T-helper 2 cell treated with Interferon-gamma antibody and Interleukin-4, amounts not matched to agents 5 μg/mL and 100 μg/mL, for 36 hours (primary cell): ENCODE measurements at places on chromosomes 6 and 20.

DNA sequence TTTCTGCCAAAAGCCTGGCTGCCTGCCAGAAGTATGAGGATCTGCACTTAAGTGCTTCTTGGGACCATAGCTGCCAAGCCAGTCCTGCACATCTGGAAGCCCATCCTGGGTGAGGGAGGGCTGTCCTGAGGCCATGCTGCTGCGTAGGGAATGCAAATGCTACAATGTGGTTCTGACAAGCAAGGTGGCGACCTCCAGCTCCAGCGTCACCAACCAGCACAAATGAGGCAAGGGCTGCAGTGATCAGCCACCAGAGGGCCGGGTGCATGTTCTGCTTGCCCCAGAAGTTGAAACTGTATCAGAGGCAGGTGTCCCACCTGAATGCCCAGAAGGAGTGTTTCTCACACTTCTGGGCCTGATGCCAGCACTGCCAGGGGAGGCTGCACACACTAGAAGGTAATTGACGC lies 99.1 kb upstream of the KCNQ5 start:
- peaks cover 2% of the 10 kb centered on the region for H3K27me3 ChIP-seq
- no peaks in the 10 kb centered on the region for H3K36me3 ChIP-seq
- no peaks in the 10 kb centered on the region for H3K4me1 ChIP-seq
- DNase-seq, result no peak
- H3K27ac ChIP-seq, result no peak overlapping the region

GRCh38 chr6:151709329-151709728 lies 98.2 kb upstream of the ESR1 start:
- H3K27me3 ChIP-seq, result peaks cover 7% of the 10 kb centered on the region
- peaks cover 2% of the 10 kb centered on the region for H3K4me1 ChIP-seq

DNA sequence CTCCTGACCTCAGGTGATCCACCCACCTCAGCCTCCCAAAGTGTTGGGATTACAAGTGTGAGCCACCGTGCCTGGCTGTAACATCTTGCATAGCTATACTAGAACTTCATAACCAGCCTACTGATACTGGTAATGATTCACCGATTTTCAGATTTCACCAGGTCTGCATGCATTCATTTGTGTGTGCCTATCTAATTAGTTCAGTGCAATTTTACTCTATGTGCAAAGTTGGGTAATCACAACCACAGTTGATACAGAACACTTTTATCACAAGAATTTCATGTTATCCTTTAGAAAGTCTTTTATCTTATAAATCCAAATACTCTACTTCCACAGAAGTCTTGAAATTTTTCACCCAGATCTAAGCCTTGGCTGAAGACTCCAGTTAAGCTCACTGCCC lies 22.2 kb downstream of the FASTKD5 start:
- H3K27ac ChIP-seq, result no peak overlapping the region
- no peak for DNase-seq
- H3K36me3 ChIP-seq, result peaks cover 3% of the 10 kb centered on the region
- H3K4me1 ChIP-seq, result peaks cover 11% of the 10 kb centered on the region

DNA sequence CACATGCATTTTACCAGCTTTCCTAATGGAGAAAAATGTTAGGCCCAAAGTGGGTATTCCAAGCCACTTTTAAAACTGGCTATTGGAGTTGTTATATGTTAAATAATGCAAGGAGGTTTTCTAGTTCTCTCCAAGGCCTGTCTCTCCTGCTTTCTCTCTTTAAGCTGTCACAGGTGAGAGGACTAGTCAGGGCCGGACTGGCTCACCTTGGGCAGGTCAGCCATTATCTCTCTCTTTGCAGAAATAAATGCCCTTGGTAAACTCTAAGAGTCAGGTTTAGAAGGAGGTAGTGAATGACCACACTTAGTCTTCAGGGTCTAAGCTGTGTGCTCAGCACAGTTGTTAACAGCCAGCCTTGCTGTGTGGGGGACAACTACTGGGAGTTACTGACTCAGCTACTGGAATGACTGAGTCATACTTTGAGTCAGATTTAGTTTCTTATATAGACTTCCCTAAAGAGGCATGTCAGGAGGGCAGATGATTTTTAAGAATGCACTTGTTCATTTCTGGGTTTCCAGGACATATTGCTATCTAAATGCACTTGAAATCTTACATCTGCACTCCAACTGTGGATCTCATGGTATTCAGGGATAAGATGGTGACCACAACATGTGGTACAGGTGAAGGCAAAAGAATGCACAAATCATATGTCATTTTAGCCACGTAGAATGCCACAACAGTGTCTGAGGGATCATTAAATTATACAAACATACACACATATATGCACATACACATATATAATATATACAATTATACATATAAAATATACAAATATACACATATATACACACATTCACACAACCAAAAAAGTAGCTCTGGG lies 719.4 kb downstream of the EPM2A start:
- H3K36me3 ChIP-seq, result no peaks in the 10 kb centered on the region
- no peak overlapping the region for H3K4me3 ChIP-seq
- peaks cover 29% of the 10 kb centered on the region for H3K4me1 ChIP-seq
- no peak overlapping the region for H3K27ac ChIP-seq
- peak; percentile 57 for DNase-seq

DNA sequence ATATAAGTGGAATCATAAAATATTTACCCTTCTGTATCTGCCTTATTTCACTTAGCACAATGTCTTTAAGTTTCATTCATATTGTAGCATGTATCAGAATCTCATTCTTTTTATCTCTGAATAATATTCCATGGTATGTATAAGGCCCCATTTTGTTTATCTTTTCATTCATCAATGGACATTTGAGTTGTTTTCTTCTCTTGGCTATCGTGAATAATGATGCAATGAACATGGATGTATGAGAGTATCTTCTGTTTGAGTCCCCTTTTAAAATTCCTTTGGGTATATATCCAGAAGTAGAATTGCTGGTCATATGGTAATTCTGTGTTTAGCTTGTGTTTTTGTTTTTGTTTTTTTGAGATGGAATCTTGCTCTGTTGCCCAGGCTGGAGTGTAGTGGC lies 39.6 kb downstream of the E2F3 start:
- H3K4me3 ChIP-seq, result no peak overlapping the region
- H3K27ac ChIP-seq, result no peak overlapping the region
- H3K27me3 ChIP-seq, result no peaks in the 10 kb centered on the region
- DNase-seq, result no peak
- H3K4me1 ChIP-seq, result peaks cover 11% of the 10 kb centered on the region

DNA sequence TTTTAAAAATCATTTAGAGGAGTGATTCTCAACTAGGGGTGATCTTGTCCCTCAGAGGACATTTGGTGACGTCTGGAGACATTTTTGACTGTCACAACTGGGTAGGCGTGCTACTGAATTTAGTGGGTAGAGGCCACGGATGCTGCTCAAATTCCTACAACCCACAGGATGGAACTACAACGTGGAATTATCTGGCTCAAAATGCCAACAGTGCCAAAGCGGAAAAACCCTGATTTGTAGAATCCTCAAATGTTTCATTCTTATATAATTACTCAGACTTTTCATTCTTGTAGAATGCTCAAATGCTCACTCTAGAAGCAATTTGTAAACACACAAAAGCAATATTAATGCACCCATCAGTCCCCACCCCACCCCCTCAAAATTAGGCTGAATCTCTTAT lies 229.8 kb downstream of the ZMYND8 start:
- no peak for DNase-seq
- H3K36me3 ChIP-seq, result no peaks in the 10 kb centered on the region
- H3K4me1 ChIP-seq, result no peaks in the 10 kb centered on the region
- H3K27ac ChIP-seq, result no peak overlapping the region
- H3K4me3 ChIP-seq, result no peak overlapping the region

GRCh38 chr6:9484091-9484490 lies 930.8 kb downstream of the TFAP2A start:
- no peaks in the 10 kb centered on the region for H3K4me1 ChIP-seq
- no peaks in the 10 kb centered on the region for H3K36me3 ChIP-seq
- H3K27me3 ChIP-seq, result no peaks in the 10 kb centered on the region
- DNase-seq, result no peak

DNA sequence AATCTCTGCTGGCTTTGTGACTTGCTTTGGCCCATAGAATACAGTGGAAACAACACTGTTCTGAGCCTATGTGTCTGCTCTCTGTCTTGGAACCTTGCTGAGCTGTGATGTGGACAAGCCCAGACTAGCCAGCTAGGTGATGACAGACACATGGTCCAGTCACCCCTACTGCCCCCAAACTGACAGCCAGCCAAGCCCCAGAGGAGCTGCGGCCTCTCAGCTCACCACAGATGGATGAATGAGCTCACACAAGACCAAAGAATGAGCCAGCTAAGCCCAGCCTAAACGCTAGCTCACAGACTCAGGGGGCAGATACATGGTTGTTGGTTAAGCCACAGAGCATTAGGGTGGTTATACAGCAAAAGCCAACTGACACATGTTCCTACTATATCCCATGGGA lies 4.1 kb downstream of the AARS2 start:
- no peaks in the 10 kb centered on the region for H3K27me3 ChIP-seq
- H3K27ac ChIP-seq, result no peak overlapping the region
- no peak for DNase-seq
- no peak overlapping the region for H3K4me3 ChIP-seq
- peaks cover 31% of the 10 kb centered on the region for H3K36me3 ChIP-seq
